ENCODE measurements at places on chromosomes 7 and 10. TPM values are rescaled to one million over a fixed set of nuclear protein-coding genes. Genes with fewer than 3 reads are reported as not detected.

- no peak for DNase-seq
Measured at GRCh38 chr10:12048547-12048946, 5.9 kb upstream of the UPF2 start.

DNA sequence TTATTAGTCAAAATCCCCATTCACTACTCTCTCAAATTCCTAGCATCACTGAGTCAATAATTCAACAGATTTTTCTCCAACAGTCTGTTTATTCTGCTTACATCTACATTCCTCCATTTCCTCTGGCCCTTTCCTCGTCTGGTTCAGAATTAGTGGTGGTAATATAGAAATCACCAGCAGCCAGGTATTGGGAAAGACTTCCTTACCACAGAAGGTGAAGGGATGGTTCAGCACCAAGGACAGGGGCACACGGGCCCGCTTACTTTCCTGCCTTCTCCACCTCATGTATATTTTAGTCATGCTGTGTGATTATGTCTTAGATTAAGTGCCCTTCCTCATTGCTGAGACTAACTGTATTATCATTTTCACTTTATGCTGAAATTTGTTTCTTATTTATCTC lies 70.4 kb upstream of the APBB1IP start:
- DNase-seq = peak; percentile 24

DNA sequence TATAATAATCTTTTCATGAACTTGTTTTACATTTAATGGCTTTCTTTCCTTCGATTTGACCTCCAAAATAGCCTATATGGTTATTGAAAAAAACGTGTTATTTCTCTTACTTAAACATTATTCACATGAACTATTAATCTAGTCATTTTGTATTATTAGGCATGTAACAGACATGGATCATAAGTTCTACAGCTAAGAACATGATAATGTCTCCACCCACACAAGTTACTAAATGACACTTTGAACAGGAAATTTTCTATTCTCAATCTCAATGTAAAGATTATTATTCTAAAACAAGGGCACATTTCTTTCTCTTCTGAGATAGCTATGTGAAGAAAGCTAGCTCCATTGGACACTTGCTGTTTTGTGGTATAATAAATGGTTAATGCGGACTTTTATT lies 10.0 kb downstream of the LAMB4 start:
- DNase-seq = no peak

DNA sequence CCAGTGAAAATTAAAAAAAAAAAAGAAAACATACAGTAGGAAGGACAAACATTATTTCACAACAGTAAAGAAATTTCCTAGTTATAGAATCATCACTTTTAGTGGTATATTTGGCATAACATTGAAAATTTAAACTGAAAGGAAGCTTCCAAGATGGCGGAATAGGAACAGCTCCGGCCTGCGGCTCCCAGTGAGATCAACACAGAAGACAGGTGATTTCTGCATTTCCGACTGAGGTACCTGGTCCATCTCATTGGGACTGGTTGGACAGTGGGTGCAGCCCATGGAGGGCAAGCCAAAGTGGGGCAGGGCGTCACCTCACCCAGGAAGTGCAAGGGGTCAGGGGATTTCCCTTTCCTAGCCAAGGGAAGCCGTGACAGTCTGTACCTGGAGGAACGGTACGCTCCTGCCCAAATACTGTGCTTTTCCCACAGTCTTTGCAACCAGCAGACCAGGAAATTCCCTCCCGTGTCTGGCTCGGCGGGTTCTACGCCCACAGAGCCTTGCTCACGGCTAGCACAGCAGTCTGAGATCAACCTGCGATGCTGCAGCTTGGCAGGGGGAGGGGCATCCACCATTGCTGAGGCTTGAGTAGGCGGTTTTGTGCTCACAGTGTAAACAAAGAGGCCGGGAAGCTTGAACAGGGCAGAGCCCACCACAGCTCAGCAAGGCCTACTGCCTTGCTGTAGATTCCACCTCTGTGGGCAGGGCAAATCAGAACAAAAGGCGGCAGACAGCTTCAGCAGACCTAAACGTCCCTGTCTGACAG lies 19.4 kb downstream of the PON3 start:
- DNase-seq = no peak

DNA sequence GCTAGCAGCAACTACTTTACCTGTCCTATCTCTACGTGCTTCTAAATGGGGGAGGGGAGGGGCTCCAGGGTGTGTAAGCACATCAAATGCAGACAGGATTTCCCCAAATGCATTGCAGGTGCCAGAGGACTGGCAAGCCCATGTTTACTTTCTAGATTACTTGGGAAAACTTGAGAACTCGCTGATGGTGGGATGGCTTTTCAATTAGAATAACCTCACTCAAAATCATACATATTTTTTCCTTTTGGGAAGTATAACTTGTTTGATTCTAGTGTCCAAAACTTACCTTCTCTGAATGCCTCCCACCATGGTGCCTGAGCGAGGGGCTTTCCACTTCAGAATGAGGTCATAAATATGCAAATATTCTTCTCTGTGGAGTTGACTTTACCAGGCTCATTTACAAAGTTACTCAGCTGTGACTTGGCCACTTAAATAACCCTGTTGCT lies 191.3 kb upstream of the RHOBTB1 start:
- DNase-seq = no peak

DNA sequence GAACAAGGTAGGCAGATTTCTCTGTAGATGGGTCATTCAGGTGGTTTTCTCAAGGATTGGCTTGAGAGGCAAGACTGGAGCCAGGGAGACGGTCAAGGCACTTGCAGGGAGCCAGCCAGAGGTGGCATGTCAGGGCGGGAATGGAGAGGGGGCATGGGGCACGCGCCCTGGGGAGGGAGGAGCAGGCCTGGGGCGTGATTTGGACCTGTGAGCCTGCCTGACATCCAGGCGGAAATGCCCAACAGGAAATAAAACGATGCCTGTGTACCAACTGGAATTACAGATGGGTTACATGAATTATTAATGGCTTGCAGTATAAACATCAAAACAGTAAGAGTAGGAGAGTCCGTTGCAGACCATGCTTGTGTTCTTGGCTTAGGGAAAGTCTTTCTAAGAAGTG lies 8.6 kb upstream of the SUN1 start:
- DNase-seq = no peak

GRCh38 chr10:64038107-64038506 lies 516.9 kb downstream of the REEP3 start:
- DNase-seq = no peak

- DNase-seq = no peak
Measured at GRCh38 chr7:140273417-140273816, 96.6 kb upstream of the KDM7A start.

DNA sequence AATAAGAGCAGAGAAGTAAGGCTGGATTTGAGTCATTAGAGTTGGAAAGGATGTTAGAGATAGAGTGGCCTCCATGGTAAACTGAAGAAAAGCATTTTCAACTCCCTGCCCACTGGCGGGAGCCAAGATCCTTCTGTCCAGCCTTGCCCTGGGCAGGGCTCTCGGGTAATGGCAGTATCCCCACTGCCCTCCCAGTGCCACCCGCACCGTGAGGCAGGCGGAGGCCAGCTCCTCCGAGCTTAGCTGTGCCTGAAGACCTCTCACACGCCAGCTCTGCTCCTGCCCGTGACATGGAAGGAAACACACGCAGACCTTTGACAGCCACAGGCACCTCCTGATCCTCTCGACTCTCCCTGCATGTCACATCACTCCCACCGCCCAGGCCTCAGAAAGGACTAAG lies 22.3 kb downstream of the BCCIP start:
- no peak for DNase-seq

GRCh38 chr10:58666024-58666423 lies 153.4 kb downstream of the BICC1 start:
- peak; percentile 18 for DNase-seq

- DNase-seq = peak; percentile 40
Measured at GRCh38 chr7:139321071-139321745, 19.9 kb upstream of the FMC1 start.

DNA sequence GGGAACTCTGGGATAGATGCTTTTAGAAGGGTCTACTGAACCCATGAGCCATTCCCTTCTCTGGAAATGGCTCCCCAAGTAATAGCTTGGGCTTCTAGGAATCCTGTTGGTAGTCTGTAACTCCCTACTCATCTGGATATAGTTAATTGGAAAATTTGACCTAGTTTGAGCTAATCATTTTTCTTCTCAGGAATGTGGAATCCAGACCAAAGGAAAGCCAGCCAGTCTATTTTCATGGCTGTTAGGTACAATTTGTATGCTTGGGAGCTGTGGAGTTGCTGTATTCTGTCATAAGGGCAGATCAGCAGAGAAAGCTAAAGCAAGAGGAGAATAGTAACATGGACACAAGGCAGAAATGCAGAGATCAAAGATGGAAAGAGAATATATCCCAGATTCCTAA lies 71.6 kb upstream of the C1GALT1 start:
- DNase-seq = no peak

DNA sequence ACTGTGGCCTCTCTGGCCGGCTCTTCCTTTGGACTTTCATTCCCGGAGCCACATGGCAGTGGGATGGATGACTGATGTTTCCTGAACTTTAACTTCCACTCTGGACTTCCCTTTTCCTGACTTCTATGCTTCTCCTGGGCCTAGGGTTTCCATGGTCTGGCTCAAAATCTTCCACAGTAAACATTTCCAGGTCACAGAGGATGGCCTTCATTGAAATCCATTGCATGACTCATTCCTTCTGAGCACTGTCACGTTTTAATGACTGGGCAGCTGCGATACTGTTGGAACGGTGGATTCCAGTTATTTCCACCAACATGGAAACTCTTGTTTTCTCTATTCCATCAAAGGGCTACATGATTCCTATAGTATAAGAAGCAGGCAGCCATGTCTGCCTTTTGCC lies 24.4 kb upstream of the ZNF273 start:
- DNase-seq = peak; percentile 27

DNA sequence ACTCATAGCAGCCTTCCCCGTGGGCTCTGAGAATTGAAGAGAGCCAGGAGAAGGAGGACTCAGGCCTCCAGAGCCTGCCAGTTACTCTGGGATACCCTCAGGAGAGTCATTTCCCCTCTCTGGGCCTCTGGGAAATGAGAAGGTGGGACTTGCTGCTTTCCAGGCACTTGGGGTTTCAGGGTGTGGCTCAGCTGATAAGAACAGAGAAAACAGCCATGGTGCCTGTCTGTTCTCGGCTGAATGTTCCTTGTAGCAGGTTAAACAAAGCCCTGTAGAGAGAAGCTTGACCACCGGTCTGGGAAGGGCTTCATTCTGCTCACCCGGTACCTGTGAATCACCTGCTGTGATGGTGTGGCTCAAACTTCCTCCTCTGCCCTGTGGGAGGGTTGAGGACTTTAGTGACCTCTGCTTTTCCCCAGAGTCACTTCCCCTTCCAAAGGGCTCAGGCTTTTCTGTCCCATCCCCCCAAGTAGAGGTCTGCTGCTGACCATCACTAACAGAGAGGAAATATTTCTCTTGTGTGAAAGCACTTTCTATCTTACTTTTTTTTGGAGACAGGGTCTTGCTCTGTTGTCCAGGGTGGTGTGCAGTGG lies 212.4 kb upstream of the GALNT17 start:
- DNase-seq = no peak

DNA sequence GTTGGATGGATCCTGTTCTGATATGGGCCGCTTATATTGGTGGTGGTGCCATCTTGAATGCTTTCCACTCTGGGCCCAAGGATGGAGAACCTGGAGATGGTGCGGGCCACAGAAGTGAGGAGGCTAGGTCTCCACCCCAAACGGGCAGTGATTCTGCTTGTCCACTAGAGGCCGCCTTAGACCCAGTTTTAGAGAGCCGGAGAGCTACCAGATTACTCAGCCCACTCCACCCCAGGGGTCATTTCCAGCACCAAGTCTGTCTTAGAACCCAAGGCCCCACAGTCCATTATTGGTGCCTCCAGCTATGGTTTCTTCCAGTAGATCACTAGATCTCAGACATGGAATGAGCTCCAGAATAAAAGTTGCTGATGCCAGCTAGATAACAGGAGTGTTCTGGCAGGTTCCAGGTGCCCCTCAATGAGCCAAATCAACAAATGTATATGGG lies 11.8 kb upstream of the CAMK2G start:
- peak; percentile 80 for DNase-seq

DNA sequence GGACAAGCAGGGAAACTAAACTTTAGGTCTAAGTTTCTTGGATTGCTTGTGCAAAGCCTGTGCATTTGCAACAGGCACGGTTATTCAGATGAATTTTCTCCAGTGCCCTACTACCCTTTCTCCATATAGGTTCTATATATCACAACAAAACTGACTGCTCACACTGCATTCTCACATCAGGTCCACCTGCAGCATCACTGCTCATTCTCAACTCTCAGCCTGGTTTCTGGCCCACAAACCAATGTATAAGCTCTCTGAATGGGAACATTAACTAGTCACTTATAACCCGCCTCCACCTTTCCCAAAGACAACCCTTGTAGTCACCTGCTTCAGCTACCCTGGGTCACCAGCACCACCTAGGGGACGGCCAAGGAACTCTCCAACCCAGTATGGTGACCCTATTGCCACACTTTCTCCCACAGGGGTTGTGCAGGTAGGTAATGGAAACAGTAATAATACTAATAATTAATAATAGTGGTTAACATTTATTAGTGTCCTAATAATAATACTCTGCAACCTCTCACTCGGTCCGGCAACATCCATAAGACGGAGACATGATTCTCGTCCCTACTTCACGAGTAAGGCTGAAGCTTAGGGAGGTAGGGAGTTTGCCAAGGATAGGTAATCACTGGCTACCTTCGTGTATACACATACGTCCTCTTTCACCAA lies 97.3 kb downstream of the CLEC2L start:
- DNase-seq = no peak

GRCh38 chr10:66926841-66927240 lies 1.0 kb downstream of the LRRTM3 start:
- no peak for DNase-seq

- DNase-seq = no peak
Measured at GRCh38 chr10:95285556-95285955, 5.2 kb downstream of the PDLIM1 start.

GRCh38 chr7:12294701-12295100 lies 83.6 kb downstream of the TMEM106B start:
- DNase-seq = no peak

GRCh38 chr7:22586786-22587140 lies 86.8 kb upstream of the STEAP1B start:
- no peak for DNase-seq

DNA sequence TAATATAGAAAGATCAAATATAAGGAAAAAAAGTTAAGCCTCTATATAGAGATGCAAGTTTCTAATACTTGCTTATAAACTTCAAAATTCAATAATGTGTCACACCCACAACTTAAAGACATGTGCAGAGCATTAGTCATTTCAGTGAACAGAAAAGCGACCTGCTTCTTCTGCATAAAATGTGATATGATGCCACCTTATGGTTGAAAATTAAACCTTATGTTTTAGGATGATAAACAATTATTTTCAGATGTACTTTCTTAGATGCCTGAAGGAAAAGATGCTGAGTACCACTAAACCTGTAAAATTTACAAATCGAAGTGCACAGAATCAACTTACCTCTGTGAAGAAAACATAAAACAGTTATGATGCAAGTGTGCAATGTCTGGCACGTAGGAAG lies 96.0 kb downstream of the MTERF1 start:
- DNase-seq = no peak

PNLIP gene
- not detected for total RNA-seq

RSU1 gene
- 45.0 TPM for total RNA-seq

SPDYE16 gene
- total RNA-seq = 0.28 TPM

TDRD1 gene
- not detected for total RNA-seq

WEE2 gene
- total RNA-seq = not detected

LLCFC1 gene
- total RNA-seq = not detected

THSD7A gene
- total RNA-seq = 6.8 TPM

EVX1 gene
- 0.69 TPM for total RNA-seq

C10orf90 gene
- not detected for total RNA-seq
